ENCODE measurements at places on chromosomes 12 and 14.

- no peak for DNase-seq
These were observed 53.7 kb downstream of the C12orf75 start for GRCh38 chr12:105384220-105384619.

DNA sequence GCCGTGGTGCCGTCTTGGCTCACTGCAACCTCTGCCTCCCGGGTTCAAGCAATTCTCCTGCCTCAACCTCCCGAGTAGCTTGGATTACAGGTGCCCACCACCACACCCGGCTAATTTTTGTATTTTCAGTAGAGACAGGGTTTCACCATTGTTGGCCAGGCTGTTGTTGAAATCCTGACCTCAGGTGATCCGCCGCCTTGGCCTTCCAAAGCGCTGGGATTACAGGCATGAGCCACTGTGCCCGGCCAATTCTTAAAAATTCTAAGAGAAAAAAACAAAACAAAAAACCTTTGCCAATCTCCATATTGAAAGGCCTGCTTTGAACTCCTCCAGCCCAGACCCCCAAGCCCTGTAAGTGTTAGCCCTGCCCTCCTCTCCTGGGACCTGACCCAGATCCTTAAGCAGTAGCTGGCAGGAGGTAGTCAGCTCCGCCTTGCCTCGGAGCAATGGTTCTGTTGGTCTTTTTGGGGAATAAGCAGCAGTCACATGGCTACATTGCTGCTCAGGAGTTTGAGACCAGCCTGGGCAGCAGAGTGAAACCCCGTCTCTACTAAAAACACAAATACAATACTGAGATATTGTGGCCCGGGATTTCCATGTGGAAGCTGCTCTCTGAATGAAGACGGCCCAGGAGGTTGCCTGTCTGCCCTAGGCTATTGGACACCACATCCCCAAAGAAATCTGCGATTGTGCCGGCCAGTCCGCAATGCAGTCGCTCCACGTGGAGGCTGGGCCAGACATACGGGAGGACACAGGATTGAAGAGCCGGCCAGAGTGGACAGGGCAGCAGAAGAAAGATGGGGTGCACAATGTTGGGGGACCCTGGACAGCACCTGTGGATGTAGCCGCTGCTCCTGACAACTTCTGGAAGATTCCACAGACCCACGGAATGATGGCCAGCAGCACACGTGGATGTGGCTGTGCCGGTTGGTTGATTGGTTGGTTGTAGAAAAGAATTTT, 28.8 kb upstream of the BEGAIN start:
- DNase-seq: no peak

DNA sequence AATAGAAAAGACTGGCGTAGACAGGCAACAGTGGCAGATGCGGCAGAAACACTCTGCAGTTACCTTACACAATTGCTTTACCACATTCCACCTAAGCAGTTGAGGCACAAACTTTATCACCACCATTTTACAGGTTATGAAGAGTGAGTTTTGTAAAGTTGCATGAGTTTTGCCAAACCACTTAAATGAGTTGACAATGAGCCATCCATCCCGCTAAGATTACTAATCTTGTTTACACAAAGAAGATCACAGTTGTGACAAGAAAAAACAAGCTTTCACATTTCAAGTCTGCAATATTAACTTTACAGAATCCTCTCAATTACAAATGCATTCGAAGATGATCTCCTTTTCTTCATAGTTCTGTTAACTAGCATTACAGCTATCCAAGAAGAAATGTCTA, 1.8 kb downstream of the TMCC3 start:
- no peak for DNase-seq

GRCh38 chr14:58821421-58821820, 183.7 kb downstream of the DACT1 start:
- no peak for DNase-seq

GRCh38 chr12:58268069-58268468, 326.7 kb downstream of the ATP23 start:
- DNase-seq: no peak

DNA sequence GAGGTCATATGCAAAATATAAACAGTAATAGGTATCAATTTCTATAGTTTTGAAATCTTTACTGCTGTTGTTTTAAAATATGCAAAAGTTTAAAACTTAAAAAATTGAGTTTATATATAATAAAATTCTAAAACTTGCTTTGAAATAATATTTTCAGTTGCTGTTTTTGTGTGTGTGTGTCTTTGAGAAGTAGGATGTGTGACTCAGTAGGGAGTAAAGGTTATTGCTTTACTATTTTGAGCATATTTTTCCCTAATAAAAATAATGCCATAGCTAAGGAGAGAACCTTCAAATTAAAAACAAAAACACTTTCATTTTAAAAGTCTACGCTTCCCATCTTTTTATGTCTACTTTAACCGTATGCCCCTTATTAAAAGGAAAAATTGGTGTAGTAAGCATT, 238.1 kb downstream of the FBXL14 start:
- no peak for DNase-seq

DNA sequence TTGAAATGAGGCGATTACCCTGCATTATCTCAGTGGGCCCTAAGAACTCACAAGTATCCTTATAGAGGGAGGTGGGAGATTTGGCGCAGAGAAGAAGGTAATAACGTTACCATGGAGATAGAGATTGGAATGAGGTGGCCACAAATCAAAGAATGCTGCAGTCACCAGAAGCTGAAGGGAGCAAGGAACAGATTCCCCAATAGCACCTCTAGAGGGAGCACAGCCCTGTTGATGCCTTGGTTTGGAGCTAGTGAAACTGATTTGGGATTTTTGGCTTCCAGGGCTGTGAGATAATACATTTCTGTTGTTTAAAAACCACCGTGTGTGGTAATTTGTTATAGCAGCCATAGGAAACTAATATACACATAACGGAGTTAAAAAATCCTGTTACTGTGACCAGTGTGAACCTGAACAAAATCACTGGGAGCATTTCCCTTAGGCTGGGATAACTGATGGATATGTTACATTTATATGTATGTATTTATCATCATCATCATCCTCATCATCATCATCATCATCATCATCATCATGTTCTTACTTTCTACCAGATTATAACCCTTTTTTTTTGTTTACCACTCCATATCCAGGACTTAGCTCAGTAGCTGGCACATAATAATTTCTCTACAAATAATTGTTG, 100.3 kb downstream of the LIN7A start:
- no peak for DNase-seq

DNA sequence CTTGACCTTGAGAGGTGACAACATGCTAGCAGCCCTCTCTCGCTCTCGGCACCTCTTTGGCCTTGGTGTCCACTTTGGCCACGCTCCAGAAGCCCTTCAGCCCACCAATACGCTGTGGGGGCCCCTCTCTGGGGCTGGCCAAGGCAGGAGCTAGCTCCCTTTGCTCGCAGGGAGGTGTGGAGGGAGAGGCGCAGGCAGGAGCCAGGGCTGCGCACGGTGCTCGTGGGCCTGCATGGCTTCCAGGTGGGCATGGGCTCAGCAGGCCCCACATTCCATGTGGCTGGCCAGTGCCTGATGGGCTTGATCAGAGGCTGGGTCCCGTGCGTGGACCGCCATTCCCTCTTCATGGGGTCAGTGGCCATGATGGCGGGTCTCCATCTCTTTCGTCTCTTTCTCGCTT, 1237.0 kb upstream of the USP15 start:
- no peak for DNase-seq

GRCh38 chr12:13875744-13876143, 105.7 kb downstream of the GRIN2B start:
- DNase-seq: no peak

DNA sequence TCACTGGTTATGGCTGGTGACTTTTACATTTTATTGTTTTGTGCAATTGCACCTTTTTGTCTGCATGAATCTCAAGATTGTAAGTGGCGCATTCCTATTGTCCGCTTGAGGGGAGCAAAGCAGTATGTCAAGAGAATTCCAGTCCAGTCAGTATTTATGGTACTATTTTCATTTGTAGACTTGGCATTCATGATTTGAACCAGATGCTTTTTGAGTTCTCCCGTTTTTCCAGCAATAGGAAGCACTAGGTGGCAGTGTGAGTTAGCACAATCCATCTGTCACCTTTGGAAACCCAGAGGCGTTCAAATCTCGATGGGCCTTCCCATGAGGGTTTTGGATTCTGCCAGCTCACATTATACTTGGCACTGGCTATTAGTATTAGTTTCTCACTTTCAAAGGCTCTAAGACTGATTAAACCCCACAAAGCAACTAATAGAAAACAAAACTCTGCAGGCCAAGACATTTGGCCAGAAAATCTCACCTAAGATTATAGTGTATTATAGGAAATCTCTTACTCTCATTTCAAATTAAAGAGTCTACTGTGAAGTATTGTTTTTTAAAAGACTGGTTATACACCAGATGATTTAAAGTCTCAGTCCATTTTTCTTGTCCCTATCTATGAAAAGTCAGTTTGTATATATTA, 2.2 kb downstream of the DACT1 start:
- DNase-seq: peak; percentile 25

GRCh38 chr12:44874981-44875416, 1.1 kb downstream of the NELL2 start:
- DNase-seq: no peak

DNA sequence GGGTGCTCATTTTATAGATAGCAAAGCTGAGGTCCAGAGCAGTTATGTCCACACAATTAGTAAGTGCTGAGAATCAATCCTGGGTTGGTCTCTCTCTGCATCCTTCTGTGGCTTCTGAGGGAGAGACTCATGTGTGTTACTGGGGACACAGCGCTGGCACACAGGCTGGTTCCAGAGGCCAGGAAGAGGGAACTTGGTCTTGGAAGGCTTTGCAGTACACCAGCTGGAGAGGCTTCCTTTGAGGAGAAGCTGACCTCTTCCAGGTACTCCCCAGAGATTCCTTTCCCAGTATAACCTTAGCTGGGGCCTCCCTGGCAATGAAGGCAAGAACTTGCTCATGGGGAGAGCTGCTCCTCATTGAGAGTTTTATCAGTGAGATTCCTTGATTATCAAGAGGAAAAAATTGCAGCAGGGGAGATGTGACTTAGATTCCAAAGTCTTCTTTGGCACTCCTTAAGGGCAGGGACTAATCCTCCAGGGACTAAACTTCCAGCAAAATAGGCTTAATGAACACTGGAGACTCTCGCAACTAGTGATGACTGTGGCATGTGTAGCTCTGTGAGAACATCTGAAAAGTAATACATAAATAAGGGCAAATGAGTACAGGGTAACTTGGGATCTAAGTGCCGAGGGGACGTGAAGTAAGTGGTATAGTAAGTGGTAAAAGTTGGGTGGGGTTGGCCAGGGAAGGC, 13.9 kb upstream of the KRT80 start:
- DNase-seq: no peak

Measured in NCI-H2029 (cell line).